Activated CD8-positive, alpha-beta memory T cell treated with anti-CD3 and anti-CD28 coated beads for 1 hour (primary cell): ENCODE measurements at places on chromosomes 11 and 22.

- no peak for DNase-seq
Observed at GRCh38 chr22:19871845-19872778, 17.4 kb upstream of the GNB1L start.

GRCh38 chr11:54930930-54931329 is 224.3 kb downstream of the OR4A5 start:
- no peak for DNase-seq

- DNase-seq = no peak
Observed at GRCh38 chr11:75072582-75072981, 24.1 kb downstream of the OR2AT4 start.

DNA sequence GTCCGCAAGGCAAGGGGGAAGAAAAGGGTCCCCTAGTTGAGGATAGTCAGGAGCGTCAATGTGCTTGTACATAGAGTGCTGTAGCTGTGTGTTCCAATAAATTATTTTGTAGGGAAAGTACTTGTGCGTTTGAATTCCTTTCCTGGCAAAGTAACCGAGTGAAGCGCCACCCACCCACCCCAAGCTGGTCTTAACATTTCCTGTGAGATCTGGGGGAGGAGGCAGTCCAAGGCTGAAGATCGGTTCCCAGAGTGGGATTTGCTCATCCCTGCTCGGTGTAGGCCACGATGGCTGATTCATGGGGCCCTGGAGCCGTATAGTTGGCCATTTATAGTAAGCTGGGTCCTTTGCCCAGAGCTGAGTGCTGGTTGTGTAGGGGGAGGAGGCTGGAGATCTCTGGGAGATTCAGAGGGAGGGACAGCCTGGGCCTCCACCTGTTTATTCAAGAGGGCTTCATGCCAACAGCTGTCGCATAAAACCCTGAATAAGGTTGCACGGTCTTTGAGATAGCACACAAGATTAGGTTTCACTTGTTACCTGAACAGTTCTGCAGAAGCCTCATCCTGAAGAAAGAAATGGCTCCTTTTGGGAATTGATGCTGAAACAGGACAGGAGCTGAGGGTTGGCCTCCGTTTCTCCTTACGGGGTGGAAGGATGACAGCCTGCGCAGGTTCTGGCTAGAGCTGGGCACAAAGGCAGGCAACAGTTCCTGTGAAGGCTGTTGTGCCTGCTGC is 2.4 kb downstream of the ATF4 start:
- no peak for DNase-seq

- no peak for DNase-seq
Observed at GRCh38 chr11:65791719-65792213, 4.9 kb downstream of the OVOL1 start.

- DNase-seq = no peak
Observed at GRCh38 chr22:32226326-32227104, 21.6 kb upstream of the RFPL2 start.

- no peak for DNase-seq
Observed at GRCh38 chr22:47206666-47207218, 444.3 kb downstream of the TBC1D22A start.

DNA sequence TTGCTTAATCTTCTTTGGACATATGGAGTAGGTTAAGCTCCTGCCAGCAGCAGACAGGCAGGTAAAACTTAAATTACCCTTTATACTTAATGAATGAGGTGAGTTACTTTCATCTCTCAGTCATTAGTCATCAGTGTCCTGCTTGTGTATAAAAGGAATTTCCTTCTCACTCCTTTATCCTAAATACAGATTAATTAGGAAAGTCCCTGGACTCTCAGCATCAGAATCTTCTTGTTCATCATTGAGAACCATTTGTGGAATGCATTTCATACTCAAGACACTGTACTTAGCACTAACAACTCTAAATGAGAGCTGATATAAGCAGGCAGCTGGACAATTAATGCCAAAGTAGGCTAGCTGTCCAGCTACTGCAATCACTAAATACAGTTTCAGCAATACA is 630.4 kb downstream of the METTL15 start:
- no peak for DNase-seq

DNA sequence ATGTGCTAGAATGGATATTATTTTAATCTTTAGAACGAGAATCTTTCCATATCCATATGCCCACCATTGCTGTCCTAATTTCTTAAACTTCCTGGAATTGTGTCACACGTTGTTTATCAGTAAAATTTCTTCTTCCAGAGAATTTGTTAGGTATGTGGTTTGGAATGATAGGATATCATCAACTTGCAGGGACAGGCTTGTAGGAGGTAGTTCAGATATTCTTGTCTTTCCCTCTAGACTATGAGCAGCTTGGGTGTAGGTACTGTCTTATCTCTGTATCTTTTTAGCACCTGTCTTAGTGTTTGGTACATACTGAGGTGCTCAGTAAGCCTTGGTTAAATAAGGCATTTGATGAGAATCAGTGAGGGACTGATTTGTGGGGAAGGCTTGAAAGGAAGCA is 3.4 kb downstream of the CTNND1 start:
- no peak for DNase-seq

DNA sequence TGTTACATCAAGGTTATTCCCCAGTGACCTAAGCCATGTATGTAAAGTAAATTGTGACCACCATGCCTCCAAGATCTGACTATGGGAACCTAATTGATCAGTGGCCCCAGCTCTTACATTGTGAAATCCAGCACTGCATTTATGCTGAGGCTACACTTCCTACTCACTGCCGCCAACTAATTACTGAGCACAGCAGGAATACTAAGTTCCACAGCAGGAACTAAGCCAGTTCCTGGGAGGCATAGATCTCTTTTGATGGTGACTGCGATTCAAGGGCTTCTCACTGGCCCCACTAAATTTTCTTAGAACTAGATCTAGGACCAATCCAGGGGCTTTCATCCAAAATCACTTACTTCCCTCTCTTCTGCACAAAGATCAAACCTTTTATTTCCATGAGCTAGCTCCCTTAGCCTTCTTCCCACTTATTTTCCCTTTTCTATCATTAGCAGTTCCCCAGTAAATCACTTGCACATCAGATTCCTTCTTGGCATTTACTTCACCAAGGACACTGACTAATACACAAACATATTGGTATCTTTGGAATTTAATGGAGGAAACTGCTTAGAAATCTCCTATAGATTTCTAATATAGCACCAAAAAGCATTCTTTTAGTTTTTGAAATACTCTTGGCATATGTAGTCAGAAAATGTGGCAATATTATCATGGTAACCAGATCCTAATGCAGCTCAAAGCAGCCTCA is 46.0 kb downstream of the CNTN5 start:
- DNase-seq = no peak

- DNase-seq = no peak
Observed at GRCh38 chr11:18271206-18271605, 5.1 kb downstream of the SAA1 start.

DNA sequence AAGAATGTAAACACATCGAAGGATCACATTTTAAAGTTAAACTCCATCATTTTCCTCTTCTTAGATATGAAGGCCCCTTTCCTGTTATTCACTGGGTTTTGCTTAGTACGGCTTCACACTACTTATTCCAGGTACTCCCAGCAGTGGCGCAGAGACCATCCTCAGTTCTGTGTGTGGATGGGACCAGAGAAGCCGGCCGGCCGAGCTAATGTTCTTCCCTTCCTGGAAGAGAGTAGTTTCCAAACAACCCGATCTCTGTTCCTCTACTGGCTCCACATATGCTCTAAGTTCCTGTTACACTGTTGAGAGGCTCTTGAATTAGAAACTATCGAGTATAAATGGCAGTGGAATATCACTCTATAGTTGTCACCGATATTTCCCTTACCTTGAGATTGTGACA is 684 bp upstream of the NFRKB start:
- DNase-seq = no peak

- DNase-seq = no peak
Observed at GRCh38 chr11:117523680-117524079, 196.0 kb downstream of the CEP164 start.

DNA sequence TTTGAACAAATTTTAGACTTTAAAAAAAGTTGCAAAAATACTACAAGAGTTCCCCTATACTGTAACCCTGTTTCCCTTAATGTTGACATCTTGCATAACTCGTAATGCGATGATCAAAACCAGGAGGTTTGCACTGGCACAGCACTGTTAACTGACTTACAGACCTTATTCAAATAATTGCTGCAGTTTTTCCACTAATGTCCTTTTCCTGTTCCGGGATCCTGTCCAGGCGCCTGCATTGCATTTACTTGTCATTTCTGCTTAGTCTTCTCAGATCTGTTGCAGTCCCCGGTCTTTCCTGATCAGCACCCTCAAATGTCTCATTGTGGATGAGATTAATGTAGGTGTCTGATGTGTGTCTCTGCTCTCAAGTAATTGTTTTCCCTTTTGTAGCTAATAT is 32.0 kb downstream of the APLP2 start:
- DNase-seq = no peak

DNA sequence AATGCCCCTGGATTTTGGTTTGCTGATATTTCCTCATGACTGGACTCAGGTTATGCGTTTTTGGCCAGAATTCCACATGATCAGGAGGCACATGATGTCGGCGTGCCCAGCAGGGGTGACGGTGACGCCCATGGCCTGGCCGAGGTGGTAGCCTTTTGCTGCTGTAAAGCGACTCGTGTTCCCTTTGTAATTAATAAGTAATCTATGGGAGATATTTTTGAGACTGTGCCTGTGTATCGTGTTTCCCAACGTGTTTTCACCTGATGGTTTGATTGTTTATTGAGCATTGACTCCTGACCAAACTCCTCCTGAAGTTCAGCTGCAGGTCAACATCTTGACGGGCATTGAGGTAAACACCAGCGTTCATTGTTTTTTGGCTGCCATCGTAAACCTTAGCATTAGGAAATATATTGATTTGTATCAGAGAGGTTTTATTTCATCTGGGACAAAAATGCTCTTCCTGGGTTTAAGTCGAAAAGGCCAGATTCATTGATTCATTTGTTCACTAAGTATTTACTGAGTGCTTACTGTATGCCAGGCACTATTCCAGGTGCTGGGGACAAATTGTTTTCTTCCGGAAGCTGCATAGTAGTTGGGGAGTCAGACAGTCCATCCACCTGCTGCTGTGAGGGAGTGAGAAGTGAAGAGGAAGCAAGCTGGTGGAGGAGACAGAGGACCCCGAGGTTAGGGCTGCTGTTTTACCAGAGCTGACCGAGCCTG is 23.6 kb downstream of the DCPS start:
- no peak for DNase-seq

DNA sequence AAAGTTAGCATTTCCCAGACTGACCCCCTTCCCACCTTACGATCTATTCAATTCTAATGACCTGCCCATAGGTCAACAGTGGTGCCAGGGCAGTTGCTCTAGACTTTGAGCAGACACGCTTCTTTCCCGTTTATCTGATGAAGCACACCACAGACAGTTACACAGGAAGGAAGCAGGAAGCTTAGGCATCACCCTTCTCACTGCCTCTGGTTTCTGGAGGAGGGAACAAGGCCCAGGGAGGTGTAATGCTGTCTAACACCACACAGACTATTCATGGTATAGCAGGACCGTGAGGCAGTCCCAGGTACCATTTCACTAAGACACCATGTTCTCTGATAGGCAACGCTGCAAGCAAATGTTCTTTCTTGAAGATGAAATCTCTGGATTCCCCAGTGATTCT is 279.4 kb downstream of the NTM start:
- no peak for DNase-seq

DNA sequence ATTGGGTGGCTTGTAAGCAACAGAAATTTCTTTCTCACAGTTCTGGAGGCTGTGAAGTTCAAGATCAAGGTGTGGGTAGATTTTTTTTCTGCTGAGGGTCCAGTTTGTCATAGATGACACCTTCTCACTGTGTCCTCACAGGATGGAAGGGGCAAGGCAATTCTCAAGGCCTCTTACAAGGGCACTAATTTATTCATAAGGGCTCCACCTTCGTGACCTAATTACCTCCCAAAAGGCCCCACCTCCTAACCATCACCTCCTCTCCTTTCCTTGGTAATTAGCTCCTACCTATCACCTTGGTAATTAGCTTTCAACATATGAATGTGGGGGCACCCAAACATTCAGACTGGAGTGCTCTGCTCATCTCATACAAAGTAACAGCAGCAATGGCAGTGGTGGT is 92.3 kb upstream of the CD44 start:
- no peak for DNase-seq

DNA sequence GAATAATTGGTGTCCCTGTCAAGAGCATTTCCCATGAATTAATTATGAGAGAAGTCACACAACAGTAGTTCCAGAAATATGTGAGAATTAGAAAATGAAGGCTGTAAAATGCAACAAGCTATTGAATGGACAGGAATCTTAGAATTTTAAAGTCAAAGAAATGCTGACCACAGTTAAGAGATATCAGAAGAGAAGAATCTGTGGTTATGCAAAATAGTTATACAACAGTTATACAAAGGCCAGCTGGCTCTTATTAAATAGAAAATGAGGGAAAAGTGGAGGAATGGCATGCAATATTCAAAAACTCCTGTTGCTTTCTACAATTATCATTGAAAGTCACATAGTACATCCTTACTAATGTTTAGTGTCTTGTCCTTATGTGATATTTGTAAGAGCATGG is 27.4 kb downstream of the CASP12 start:
- DNase-seq = no peak

GRCh38 chr11:128471138-128471661 is 116.2 kb downstream of the ETS1 start:
- DNase-seq = no peak

GRCh38 chr11:63768237-63769041 is at the start of gene ZFTA:
Gene ZFTA, minus strand, starts transcription at chr11:63768775. Its CDS starts 153 bp downstream, at chr11:63768622.
- no peak for DNase-seq

- DNase-seq = no peak
Observed at GRCh38 chr11:84607975-84608836, 1018.9 kb downstream of the DLG2 start.

GRCh38 chr11:34105957-34106504 is 602 bp downstream of the NAT10 start:
- DNase-seq = no peak

DNA sequence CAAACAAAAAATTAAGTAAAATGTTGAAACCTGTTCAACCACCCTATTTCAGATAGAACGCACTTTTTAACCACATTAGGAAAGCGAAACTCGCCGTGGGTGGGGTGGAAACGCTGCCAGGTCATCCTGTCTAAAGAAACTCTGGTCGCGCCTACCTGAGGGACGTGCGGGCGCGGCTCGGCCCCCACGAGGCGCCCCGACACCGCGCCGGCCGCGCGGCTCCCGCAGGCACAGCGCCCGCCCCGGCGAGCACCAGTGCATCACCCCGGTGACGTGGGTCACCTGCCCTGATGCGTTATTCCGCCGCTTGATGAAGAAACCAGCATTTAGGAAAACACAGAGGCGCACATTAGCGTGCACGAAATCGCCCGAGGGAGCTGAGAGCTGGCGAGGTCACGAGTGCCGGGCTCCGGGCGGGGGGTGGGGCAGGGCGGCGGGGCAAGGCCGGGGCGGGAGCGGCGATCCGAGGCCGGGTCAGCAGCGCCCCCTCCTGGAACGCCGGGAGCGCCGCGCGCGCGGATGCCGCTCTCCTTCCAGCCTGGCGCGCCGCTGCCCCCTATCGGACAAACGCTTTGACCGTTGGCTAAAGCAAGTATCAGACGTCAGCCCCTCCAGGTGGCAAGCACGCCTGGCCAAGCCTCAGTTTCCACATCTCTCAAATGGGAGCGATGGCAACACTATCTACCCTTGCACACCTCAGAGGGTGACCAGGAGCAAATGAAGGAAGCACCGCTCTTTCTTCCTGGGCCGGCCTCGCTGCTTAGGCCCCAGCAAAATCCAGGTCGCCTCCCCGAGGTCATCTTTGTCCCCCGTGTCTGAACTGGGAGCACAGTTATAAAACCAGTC is 15.7 kb upstream of the SNX32 start:
- peak; percentile 95 for DNase-seq
